ENCODE measurements at places on chromosomes 4 and X.

DNA sequence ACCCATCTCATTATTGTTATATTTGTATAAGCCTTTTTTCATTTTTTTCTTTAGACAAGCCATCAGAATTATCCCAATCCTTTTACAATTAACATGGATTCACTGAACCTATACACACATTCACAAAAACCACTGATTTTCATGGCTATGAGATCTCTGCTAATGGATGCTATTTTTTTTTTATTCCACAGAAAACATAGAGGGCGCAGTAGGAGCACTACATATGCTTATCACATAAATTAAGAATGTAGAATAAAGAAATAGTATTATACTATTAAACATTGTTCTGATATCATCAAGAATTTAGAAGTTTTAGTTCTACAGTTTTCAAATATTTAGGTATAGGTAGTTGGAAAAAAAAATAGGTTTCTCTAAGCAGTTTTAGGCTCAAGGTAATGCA, 1477.4 kb downstream of the ARAP2 start:
- no peak for DNase-seq

- DNase-seq = no peak
These were observed 34.2 kb downstream of the TAPT1 start for GRCh38 chr4:16192057-16192456.

GRCh38 chr4:133620555-133620954, 471.5 kb downstream of the PCDH10 start:
- DNase-seq = no peak

DNA sequence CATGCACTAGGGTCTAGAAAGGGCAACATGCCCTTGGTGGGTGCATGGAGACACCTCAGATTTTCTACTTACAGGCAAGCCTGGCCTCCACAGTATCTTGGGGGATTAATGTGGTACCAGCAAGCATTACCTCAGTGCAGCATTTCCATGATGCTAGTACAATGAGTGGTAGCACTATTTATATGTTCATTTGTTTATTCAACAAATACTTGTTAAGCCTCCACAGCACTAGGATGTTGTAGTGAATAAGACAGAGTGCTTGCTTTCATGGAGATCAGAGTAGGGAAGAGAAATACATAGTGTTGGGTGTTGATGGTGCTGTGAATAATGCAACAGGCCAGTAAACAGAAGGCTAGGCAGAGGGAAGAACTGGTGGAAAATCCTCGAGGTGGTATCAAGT, 133.4 kb downstream of the KLHL8 start:
- DNase-seq = no peak

GRCh38 chrX:72461766-72462165, 110.9 kb downstream of the HDAC8 start:
- DNase-seq = no peak
